Motor neuron (in vitro differentiated cells): ENCODE measurements at places on chromosomes 12 and 14.

- no peak for ATAC-seq
Measured at GRCh38 chr12:120085920-120086645, 30.5 kb downstream of the RAB35 start.

DNA sequence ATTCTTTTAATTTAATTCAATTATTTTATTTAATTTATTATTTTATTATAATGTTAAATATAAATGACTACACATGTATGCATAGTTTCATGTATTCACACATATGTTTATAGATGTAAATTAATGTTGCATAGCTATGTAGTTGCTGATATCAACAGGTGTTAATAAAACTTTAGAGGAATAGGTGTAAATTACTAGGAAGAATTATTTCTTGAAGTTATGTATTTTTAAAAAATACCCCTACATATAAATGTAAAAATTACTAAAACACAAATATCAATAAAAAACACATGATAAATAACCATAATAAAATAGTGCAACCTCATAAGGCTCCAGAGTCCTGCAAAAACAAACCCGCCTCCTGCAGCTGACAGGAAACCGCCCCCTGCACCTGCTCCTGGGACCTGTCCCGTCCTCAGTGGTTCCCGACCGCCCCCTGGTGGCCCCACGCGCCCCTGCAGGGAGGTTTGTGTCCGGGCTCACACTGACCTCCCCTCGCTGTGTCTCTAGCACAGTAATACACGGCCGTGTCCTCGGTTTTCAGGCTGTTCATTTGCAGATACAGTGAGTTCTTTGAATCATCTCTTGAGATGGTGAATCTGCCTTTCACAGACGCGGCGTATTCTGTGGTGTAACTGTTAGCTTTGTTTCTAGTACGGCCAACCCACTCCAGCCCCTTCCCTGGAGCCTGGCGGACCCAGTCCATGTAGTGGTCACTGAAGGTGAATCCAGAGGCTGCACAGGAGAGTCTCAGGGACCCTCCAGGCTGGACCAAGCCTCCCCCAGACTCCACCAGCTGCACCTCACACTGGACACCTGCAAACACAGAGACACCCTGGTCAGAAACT is 1264.0 kb downstream of the TMEM121 start:
- no peak for ATAC-seq

GRCh38 chr14:66472251-66472650 is 13.9 kb upstream of the CCDC196 start:
- no peak for ATAC-seq

DNA sequence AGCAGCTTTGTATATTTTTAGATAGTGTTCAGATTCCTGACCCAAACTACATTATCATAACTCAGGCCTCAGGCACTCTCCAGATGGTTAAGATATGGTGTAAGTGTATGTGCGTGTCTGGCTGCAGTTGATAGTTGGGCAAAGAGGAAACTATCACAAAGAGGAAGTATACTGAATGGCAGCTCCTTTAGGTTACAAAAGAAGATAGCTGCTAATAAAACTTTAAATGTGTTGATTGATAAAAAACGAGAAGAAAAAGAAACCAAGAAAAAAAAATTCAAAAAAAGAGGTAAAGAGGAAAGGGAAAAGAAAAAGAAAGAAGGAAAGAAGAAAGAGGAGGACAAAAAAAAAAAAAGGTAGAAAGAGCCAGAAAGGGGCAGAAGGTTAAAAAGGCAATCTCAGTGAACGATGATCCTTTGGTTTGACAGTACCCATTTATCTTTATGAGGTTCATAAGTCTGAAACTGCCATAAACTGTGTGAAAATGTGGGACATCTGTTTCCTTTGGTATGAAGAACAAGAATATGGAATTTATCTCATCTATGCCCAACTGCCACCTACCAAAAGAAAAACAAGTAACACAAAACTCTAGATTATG is 42.2 kb downstream of the TAOK3 start:
- no peak for ATAC-seq

- no peak for ATAC-seq
Measured at GRCh38 chr14:52029881-52030280, 39.0 kb downstream of the NID2 start.

DNA sequence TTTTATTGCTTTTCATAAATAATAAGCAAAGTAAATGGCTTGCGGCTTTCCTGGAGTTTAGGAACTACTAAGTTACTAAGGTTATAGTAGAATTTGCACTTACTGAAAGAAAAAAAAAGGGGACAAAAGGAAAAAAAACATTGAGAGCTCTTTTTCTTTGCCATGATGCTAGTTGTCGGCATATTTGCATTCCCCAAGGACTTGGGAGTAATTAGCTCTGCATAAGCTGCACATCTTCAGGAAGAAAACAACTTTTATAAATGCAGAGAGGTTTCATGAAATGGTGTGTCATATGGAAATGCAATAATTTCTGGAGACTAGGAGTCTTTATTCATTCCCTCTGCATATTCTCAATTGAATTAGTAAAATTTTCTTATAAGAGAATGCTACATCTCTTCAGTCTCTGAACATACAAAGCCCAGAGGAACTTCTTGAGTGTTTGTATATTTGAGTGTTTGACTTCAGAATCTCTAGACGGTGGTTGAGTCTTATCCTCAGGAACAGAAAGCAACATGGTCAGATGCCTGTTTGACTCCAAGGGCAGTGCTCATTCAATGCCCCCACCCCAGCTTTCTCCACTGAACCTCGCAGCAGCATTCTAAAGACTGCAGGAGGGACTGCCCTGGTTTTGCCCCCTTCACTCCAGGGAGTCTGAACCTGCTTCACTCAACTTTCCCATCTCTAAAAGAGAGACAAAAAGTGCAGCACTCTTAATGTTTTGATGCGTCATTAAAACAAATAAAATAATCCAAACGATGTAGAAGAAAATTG is 158.9 kb upstream of the EEA1 start:
- no peak for ATAC-seq

DNA sequence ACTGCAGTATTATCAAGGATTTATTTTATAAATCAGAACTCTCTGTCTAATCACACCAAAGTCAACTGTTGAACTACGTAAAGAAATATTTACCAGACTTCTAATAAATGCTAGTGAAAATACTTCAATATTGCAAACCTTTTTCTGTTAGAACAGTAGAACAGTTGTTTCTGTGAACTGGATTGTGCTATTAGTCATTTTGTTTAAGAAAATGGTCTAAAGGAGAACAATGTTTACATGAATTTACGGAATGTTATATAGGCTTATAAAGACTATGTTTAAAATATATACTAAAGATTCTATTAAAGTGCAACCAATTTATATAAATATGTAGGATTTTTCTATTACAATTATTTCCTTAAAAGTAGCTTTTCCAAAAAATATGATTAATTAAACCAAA is 471.4 kb downstream of the FSCB start:
- no peak for ATAC-seq

DNA sequence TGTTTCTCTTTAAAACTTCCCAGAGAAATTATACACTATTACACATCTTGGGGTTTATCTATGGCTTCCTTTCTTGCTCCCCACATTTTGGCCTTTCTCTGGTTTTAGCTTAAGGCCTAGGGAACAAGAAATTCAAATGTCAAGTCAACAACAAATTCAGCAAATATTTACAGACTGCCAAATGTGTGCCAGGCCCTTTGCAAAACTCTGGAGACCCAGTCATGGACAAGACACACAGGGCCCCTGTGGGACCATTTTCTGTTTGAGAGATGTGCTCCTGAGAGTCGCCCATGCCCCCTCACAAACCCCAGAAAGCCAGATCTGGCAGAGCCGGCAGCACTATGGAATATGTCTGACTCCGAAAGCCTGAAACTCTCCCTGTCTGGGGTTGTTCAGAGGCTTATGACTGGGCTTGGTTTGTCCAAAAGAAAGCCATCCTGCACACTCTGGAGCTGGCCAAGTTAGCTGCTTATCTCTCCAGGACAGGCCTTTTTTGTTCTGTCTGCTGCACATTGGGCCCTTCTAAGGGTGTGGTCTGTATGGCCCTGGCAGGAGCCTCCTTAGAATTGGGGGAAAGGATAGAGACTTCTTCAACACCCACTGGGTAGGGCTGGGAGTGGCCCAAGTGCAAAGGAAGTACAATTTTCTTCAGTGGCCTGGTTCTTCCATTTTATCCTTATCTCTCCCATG is 1.1 kb upstream of the KRT3 start:
- ATAC-seq: no peak

DNA sequence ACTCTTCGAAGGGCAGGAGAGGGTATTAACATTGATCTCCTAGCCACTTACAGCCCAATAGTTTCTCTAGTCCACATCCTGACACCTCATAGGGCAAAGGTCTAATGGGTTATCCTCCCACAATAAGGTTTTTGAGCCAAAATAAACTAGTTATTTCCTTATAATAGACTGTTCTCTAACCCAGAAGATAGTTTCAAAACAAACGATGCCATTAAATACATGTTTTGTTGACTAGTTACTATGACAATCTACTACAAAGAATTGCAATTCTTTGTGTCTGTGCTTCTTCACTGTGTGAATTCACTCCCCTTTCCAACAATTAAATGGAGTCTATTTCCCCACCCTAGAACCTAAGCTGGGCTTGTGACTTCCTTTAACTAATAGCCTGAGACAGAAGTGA is 6.4 kb upstream of the ACTR10 start:
- ATAC-seq: no peak

DNA sequence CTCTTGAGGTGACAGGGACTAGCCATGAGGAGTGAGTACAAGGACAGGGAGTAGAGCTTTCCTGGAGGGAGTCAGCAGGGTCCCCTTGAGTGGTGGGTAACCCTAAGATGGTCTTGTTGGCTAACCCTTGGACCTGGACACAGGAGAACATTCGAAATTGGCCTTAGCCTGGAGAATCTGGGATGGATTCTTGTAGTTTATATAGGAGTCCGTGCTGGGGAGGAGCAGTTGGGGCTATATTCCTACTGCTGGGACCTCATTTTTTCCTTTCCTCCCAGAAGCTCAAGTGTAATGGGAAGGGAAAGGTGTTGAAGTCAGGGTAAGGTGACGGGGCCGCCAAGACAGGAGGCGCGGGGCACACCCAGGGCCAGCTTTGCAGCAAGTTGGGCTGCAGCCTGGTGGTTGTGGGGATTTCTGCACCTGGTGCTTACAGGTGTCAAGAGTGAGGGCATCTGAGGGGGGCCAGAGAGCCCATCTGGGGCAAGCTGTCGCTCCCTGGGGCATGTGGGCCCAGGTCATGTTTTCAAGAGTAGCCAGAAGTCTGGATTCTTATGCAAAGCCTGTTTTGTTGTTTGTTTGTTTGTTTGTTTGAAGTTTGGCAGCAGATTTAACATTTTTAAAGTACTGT is 5.1 kb downstream of the BCL7A start:
- ATAC-seq: no peak

DNA sequence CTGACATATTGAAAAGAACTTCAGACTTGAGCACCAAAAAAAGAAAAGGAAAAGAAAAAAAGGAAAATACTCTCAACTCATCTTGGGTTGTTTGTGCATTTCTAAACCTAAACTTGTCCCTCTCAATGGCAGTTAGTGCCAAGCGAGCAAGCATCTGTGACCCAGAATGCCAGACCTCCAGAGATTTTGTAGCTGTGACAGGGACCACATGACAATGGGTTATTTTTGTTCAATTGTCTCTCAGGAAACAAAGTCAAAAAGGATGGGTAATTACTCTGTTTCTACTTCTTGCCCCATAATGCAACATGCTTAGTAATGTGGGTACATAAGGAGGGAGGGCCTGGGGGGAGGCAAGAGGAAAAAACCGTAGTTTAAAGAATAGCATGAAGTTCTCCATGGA is 285.7 kb upstream of the RTL1 start:
- no peak for ATAC-seq

- ATAC-seq: no peak
Measured at GRCh38 chr12:119385659-119386058, 51.1 kb downstream of the CCDC60 start.

GRCh38 chr12:74349925-74350324 is 187.7 kb upstream of the ATXN7L3B start:
- no peak for ATAC-seq

GRCh38 chr12:93323625-93324329 is 53.9 kb upstream of the NUDT4 start:
- ATAC-seq: peak; percentile 12

DNA sequence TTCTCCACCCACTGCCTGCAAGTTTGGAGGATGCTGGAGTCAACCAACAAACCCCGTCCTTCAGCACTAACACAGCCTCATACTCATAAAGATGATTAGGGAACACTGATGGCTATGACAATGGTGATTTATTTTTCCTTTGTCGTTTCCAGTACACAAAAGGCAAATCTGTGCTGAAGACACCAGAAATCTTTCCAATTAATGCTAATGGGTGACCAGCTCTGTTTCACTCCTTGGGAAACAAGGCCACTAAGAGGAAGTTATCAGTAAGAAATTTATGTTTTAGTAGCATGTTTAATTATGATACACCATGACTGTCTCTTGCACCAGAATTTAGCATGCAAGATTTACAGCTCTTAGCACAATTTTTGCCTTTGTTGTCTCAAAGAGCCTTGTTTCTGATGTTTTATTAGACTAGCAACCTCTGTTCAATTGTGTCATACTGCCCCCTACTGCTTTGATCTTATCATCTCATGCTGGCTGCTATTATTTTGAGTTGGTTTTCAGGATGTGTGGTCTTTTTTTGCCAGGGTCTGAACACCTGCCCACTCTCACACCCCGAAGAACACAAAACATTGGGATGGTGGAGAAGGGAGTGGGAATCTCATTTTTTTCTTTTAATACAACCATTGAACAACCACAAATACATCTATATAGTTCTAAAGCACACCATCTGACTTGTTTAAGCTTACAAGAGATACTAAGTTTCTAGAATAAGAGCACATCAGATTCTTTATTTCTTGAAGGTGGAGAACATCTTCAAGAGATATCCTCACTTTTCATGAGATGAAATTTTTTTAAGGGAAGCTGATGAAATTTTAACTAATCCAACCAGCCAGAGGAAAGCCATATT is 160.9 kb downstream of the SPTSSA start:
- peak; percentile 74 for ATAC-seq

DNA sequence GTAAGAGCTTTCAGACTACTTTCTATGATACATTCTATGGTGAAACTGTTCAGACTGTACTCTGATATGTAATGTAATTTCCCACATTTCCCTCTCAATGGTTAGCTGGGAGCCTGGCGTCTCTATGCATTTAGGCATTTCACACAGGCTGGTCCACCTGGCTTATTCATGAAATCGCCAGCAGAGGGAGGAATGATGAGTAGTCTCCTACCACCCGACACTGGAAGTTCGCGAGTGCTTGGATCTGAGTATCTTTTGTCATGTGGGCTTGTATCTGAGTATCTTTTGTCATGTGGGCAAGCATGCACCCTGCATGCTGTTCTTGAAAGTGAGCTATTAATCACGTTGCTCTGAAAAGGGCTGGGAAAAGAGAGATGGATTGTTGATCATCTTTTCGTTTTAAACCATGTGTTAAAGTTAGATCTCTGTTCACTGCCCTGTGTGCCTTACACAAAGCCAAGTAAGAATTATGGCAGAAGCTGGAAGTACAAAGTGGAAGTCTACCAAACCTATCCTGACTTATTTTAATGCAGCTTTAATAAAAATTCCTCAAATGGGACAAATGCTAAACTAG is 235.0 kb downstream of the ATP23 start:
- ATAC-seq: no peak
